ENCODE measurements at places on chromosomes 12 and 14.

DNA sequence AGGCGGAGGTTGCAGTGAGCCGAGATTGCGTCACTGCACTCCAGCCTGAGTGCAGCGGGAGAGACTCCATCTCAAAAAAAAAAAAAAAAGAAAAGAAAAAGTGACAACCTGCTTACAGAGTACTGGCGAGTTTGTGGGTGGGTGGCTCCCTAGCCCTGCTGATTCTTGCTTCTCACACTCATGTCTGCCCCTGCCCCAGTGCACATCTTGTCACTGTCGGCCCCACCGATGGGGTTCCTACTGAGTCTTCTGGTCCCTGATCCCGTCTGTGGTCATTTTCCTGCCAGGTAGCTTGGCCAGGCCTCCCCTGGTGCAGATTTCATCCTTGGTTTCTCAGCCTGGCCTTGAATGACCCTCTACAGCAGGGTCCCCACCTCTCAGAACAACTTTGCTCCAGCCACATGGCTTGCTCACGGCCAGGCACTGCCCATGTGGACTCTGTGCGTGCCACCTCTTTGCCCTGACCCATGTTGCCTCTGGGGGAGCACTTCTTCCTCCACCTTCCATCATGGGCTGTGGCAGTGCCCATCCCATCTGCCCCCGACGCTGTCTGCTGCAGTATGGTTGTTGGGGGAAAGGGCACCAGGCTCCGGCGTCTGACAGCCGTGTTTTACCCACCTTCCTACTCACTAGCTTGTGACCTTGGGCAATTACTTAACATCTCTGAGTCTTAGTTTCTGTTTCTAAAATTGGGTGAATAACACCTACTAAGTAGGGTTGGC is 2.1 kb upstream of the PTPN6 start:
- DNase-seq: no peak

DNA sequence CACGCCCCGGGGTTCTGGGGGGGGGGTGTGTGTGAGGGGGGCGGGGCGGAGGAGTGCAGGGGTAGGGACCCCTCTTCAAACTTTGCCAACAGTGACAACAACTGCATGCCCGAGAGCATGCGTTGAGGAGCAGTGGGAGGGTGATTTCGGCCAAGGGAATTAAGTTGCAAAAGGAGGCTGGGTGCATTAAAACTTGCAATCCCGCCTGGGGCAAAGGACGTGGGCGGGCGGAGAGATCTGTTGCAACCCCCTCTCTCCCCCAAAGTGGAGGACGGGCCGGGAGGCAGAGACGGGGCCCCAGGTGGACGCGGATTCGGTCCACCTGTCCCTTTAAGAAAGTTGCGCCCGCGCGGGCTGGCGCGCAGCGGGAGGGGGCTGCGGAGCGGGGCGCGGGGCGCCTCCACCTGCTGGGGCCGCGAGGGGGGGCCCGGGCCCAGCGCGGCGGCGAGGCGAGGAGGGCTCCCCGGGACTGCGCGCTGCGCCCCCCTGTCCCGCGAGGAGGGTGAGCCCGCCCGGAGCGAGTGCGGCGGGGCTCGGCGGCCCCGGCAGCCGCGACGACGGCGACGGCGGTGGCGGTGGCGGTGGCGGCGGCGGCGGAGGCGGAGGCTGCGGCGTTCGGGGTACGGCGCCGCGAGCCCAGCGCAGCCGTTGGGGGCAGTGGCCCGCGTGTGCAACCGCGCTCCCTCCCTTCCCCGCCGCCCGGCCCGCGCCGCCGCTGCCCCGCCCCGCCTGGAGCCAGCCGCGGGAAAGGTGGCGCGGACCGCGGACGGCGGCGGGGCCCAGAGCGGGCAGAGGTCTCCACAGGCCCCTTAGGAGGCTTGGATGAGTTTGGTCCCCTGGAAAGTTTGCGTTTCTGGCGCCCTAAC is 530 bp upstream of the FOXN4 start:
- DNase-seq: peak; percentile 34

DNA sequence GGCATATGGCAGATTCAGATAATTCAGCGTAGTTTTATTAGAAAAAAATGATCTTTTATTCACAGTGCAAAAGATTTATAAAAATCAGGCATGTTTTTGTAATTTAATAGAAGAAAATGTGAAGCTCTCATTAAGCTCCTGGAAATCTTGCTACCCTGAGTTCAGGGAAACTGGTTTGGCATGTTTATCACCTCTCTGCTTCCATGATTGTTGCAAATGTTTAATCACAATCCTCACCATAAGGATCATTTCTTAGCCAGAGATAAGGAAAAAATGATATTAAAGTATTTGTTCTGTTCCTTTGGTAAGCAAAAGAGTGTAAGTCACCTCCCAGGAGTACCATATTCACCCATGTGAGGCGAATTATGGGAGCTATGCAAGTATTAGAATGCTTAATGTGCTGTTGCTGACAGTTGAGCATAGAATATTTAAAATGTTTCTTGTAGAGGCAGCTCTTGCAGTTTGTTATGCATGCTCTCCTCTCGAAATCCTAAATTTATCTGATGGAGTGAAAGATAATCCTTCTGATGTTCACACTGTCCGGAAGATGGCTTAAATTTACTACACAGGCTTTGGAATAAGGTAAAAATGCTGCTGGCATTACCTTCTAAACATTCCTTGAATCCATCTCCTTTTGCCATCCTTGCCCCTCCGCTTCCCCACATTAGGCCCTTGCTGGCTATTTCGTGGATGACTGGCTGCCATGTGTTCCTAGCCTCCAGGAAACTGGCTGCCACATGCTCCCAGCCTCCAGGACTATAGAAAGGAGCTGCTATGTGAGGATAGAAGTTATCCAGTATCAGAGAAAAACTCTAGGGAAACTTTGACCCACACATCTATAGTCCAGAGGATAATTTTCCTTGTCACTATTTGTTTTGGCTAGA is 115.8 kb upstream of the CCDC198 start:
- DNase-seq: no peak

- peak; percentile 10 for DNase-seq
These were observed 1.3 kb downstream of the ARID4A start for GRCh38 chr14:58299401-58300330.

- DNase-seq: no peak
These were observed 43.4 kb downstream of the PPP2R5E start for GRCh38 chr14:63499701-63500250.

DNA sequence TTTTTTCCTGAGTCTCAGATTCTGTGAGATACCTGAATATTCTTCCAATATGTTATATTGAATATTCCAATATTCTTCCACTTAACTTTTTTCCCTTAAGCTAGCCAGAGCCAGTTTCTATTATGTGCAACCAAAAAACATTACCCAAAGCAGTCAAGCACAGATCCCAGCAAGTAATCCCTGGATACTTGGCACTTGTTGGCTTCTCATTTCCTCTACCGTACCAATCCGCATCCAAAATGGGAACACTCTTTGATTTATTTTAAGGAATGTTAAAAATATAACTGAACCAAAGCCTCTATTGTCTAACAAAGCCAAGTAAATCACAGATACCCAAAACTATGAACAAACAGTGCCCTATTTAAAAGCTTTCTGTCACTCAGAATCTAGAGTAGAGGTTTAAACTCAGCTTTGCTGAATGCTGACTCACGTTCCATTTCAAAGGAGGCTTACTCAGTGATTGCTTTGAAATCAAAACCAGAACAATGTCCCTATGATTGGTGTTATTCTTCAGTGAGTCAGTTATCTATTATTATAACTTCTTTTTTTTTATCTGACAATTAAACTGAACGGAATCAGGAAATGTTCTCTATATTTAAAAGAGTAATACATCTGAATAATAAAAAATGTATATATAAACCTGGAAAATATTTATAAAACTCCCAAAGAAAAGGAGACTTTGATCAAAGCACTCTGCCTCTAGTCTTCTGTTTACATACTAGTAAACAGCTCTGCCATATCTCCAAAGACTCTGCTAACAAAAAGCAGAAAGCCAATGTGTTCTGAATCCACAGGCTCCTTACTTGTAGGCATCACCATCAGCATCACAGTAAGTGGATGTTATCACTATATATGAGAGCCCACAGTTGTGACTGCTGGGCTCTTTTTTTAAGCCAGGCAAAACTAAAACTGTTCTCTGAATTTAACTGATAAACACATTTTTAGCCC is 360.8 kb downstream of the CCDC91 start:
- DNase-seq: no peak

- DNase-seq: no peak
These were observed 26.6 kb upstream of the PTPRB start for GRCh38 chr12:70663838-70664237.

DNA sequence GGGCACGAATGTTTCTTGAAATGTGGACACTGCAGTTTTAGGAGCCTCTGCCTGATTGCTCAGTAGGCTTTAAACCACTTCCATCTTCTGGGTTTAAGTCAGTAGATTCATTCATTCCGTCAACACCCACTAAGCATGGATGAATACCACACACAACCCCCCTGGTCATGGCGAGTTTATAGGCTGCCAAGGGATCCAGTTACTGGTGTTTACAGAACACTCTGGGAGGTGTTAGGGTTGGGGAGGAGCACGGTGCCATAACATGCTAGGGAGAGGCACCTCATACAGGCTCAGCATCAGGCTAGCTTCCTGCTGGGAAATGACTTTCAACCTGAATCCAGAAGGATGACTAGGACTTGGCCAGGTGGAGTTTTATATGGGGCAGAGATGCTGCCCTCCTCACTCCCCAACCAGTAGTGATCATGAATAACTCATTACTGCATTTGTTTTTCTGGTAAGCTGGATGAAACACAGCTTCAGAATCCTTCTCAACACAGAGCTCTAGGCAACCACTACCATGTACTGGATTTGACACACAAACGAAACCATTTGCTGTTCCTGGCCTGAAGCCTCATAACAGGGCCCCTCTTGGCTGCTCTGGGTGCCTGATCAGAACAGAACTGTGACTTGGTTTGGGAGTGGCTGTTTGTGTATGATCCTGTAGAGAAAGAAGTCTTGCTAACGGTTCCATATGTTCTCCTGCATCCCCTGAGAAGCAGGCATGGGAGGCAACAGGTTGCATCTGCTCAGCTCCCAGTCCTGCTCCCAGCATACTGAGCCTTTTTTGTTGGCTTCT is 47.9 kb downstream of the FBXW8 start:
- no peak for DNase-seq

DNA sequence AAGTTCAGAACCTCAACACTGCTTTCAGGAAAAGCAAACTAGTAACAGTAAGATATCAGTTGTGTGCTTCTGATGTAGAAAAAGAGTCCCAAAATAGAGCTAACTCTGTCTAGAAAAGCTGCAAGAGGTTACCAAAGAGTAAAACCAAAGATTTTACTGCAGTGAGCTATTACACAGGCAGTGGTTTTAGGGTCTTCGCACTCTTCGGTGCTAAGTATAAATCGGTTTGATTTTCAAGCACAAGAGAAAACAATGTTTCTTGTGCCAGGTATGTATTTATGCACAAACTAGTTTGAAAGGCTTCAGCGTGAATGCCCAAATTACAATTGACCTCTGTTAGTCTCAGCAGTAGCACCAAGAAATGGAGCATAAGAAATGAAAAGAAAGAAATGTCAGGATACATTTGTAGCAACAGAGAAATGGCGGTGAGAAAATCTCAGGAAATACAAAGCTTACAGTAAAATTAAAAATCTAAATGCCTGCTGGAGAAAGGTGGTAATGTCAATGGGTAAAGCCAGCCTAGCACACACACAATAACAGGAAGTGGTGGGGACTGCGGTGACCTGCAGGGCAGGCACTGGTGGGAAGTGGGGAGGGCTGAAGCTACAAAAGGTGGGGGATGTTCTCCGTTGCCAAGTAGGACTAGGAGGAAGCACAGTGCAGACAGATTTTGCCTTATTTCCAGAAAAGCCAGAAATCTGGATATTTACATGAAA is 18.0 kb upstream of the DYRK2 start:
- DNase-seq: peak; percentile 25

DNA sequence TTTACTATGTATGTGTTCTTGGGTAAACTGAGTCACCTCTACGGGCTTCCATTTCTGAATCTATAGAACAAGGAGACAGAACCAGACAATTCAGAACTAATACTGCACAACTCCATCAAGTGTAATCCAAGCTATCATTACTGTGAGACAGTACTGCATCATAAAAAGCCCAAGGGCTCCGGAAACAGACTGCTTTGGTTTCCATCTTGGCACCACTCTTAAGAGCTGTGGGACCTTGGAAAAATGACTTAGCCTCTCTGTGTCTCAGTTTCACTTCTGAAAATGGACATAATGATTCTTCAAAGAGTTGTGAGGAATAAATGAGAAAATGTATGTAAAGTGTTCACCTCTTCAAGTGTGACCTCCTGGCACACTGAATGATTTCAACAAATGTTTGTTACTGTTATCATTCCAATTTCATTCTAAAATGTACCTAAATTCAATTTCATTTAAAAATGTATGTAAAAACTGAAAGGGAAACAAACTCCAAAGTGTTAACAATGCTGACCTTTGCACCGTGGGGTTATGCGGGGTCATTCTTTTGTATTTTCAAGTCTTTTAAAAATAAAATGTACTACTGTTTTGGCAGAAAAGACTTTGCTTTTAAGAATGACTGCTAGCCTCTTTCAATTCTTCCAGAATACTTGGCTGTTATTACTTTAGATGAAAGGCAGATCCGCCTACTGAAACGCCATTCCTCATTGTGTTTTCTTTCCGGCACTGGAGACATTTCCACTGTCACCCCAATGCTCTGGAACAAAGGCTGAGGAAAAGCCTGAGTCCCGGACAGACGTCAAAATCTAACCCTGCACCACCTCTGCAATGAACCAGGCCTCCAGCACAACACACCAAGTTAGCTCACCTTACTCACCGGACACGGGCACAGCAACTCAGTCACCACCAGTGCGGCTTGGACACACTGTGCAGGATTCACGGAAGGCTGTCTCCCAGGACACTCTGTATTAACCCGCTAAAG is 62.8 kb downstream of the TMCC3 start:
- no peak for DNase-seq

GRCh38 chr14:54881235-54881760 is 21.3 kb downstream of the GCH1 start:
- no peak for DNase-seq

- no peak for DNase-seq
These were observed 12.6 kb downstream of the RXYLT1 start for GRCh38 chr12:63792338-63792737.

DNA sequence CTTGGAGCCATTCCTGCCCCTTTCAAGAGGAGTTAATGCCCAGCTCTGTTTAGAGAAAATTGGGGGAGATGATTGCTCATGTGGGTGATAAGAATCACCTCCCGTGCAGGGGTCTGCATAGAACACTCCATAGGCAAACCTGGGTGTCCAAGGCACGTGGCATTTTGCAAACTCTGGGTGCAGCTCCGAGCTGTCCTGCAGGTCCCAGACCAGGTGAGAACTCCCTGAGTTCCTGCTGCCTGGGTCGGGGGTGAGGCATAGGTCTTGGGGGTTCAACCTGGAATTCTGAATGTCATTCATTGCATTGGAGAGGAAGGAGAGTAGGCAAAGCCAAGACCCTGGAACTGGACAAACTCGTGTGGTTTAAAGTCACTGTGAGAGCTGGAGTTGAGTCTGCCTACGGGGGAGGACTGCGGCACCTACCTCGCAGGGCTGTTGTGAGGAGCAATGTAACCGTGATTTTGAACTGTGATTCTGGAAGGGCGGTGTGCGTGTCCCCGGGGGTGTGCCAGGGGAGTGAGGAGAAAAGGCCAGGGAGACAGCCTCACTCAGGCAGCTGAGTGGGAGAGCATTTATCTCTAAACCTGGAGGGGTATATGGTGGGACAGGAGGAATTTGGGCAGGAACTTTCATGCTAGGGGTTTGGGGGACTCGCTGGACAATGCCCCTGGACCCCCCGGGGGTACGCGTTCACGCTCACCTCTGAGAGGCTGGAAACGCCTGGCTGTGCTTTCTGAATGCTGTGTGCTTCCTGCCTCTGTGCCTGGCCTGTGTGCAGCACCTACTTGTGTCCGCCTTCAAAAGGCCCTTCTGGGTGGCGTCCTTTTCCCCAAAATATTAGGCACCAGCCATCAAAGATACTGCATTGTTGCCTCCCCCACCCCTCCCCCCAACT is 30.4 kb downstream of the MEG3 start:
- no peak for DNase-seq

Data from Calu3 (cell line).